ENCODE measurements at places on chromosomes 1 and 21.
A peak's percentile ranks its signal among the peaks of the same experiment; 100 is the strongest.

DNA sequence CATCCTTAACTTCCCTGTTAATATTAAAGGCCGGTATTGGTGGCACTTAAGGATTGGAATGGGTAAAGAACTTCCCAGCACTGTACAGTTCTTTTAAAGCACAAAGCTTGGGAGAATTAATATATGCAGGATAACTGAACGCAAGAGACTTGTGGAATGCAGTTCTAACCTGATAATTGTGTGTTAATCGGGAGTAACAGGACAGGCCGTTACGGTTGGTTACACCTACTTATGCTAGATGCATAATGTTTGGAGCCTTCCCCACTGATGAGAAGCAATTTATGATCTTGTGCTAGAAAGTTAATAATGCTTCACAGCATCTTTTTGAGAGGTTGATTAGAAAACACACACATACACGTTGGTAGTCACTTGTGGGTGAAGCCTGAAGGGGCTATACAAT, 7.0 kb downstream of the CHTOP start:
- no peak for DNase-seq

GRCh38 chr1:74674278-74675048, 871 bp upstream of the ERICH3 start:
- DNase-seq = no peak

- no peak for DNase-seq
These were observed 139.3 kb downstream of the LYPLAL1 start for GRCh38 chr1:219312967-219313366.

- DNase-seq = no peak
These were observed 4.1 kb downstream of the CGN start for GRCh38 chr1:151515265-151515664.

GRCh38 chr1:243844186-243844585, 5.9 kb downstream of the AKT3 start:
- DNase-seq = no peak

GRCh38 chr1:222912730-222913129, 97.9 kb downstream of the DISP1 start:
- DNase-seq = no peak

- no peak for DNase-seq
These were observed 18.0 kb downstream of the C8A start for GRCh38 chr1:56872597-56872996.

GRCh38 chr21:38277501-38278131, 20.8 kb downstream of the KCNJ15 start:
- peak; percentile 14 for DNase-seq

GRCh38 chr21:41135746-41136145, 32.2 kb upstream of the BACE2 start:
- no peak for DNase-seq

GRCh38 chr1:18803851-18804250, 55.6 kb downstream of the TAS1R2 start:
- DNase-seq = no peak

DNA sequence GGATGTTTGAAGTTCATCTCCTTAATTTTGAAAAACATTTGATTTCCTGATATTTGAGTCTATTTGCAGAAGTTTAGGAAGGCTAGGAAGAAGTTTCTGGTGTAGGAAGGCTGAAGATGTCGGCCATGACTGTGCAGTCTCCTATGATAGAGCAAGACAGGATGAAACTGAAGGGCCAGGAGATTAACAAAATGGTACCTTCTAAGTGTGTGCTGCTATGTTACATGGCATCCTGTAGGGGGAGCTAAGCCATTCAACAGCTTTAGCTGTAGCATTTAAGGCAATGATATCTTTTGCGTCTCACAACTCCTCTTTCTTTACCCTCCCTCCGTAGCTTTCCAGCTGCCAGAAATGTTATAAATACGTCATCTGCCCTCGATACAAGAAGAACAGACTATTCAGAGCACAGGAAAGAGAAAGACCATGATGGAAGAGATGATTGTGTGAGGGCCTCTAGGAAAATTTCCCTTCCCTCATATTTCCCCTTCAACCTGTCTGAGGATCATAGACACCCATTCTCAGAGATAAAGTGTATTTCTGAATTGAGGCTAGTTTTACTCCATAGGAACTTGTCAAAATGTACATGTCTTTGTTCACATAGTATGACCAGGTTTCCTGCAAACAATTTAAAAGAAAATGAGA, 61.1 kb downstream of the XCL1 start:
- DNase-seq = peak; percentile 80

DNA sequence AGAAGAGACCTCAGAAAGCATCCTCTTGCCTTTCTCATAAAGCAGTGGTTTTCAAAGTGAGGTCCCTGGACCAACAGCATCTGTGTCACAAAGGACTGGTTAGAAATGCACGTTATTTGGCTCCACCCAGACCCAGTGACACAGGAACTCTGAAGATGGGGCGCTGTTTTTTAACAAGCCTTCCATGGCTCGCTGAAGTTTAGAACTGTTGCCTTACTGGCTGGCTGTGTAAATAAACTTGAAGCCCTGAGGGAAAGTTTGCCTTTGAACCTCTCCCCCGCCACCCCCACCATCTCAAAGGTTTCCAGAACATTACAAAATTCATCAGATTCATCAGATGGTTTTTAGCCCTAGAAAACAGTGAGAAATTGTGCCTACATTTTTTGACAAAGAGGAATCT, 21.8 kb upstream of the IKBKE start:
- DNase-seq = no peak

DNA sequence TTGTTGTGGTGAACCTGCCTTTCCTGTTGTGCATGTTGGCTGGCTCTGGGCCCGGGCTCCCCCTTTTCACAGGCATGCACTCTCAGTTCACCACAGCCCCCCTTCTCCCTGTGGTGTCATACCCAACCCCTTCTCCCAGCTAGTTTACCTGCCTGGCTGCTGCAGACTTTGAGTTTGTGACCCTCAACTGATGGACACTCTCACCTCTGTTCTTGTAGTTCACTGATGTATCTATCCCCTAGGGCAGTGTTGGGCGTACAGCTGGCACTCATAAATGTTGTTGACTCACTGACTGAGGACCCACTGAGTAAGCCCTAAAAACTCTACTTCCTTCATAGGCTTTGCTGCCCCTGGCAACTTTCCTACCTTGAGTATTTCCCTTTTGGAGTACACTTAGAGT, 54.9 kb downstream of the WDR64 start:
- DNase-seq = no peak

GRCh38 chr1:224213438-224214119, 30.5 kb downstream of the DEGS1 start:
- no peak for DNase-seq

DNA sequence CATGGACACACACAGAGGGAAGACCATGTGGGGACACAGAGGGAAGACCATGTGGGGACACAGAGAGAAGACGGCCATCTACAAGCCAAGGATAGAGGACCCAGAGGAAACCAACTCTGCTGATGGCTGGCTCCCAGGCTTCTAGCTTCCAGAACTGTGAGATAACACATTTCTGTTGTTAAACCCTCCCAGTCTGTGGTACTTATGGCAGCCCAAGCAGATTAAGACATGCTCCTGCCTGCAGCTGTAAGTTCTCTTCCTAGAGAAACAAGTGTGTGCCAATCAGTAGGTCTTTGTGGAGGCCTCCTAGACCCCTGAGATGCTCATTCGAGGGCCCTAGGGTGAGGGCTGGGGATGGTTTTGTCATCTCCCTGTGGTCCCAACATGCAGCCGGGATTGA, 2.7 kb downstream of the AGT start:
- DNase-seq = no peak

GRCh38 chr1:74596717-74597116, 76.9 kb downstream of the ERICH3 start:
- no peak for DNase-seq

DNA sequence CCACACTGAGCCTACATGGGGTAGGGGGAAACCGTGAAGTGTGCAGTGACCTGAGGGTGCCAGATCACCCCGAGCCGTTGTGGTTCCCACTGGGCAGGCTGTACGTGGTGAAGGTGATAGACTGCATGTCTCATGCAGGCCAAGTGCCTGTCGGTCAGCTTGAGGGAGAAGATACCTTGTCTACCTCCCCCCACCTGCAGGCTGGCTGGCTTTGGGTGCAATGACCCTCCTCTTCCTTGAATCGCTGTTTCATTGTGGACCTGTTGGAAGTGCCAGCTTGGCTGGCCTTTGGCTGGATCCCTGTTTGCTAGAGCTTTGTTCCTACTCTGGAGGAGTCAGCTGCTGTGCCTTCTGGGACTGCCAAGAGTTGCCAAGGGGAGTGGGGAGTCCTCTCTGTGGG, 92.5 kb downstream of the GALNT2 start:
- DNase-seq = no peak

- no peak for DNase-seq
These were observed 8.3 kb upstream of the EPS8L3 start for GRCh38 chr1:109771712-109772657.

DNA sequence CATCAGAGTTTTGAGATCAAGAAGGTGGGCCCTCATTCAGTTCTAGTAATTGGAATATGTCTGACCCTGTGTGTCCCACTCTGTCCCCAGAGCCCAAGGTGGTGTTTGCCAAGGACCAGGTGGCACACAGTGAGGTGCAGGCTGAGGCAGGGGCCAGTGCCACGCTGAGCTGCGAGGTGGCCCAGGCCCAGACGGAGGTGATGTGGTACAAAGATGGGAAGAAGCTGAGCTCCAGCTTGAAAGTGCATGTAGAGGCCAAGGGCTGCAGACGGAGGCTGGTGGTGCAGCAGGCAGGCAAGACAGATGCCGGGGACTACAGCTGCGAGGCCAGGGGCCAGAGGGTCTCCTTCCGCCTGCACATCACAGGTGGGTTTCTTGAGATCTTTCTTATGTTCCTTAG, 35.2 kb downstream of the OBSCN start:
- DNase-seq = no peak

DNA sequence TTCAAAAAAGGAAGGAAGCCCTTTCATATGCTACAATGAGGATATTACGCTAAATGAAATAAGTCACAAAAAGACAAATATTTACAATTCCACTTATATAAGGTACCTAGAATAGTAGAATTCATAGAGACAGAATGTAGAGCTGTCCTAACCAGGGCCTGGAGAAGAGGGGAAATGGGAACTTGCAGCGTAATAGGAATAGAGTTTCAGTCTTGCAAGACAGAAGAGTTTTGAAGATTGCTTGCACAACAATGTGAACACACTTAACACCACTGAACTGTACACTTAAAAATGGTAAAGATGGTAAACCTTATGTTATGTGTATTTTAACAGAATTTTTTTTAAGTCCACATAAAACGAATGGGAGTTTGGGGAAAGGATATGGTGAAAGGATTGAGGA, 2.9 kb downstream of the CD1B start:
- DNase-seq = no peak
